CD4-positive, alpha-beta T cell treated with Interleukin-1 beta for 1 hour (primary cell): ENCODE measurements at places on chromosomes 4 and X.

- no peak for DNase-seq
Measured at GRCh38 chr4:3108211-3108610, 33.7 kb downstream of the HTT start.

- no peak for DNase-seq
Measured at GRCh38 chr4:139282721-139283075, 2.7 kb upstream of the MGARP start.

DNA sequence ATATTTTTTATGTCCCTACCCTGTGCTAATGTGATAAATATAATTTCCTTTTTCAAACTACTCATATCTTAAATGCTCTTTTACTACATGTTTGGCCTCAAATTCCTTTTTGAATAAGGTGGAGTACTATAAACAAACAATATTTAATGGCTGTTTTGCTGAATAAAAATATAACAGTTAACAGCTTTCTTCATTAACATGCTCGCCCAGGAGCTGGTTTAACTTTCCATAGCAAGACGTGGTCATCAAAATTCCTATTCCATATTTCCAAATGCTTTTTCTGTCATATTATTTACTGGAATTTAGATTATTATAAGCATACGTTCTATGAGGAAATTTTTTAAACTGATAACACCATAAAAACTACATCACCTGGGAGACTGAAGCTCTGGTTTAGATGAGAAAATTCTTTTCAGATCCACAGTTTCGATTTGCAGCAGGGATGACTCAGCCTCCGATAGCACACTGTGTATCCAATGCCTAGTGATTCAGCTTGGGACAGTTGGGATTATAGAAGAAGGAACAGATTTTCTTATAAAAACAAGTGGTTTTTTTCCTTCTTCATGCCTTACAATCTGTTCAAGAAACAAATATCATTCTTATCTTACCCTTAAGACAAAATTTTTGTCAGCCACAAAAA lies 129.1 kb downstream of the FBXO8 start:
- DNase-seq = no peak

DNA sequence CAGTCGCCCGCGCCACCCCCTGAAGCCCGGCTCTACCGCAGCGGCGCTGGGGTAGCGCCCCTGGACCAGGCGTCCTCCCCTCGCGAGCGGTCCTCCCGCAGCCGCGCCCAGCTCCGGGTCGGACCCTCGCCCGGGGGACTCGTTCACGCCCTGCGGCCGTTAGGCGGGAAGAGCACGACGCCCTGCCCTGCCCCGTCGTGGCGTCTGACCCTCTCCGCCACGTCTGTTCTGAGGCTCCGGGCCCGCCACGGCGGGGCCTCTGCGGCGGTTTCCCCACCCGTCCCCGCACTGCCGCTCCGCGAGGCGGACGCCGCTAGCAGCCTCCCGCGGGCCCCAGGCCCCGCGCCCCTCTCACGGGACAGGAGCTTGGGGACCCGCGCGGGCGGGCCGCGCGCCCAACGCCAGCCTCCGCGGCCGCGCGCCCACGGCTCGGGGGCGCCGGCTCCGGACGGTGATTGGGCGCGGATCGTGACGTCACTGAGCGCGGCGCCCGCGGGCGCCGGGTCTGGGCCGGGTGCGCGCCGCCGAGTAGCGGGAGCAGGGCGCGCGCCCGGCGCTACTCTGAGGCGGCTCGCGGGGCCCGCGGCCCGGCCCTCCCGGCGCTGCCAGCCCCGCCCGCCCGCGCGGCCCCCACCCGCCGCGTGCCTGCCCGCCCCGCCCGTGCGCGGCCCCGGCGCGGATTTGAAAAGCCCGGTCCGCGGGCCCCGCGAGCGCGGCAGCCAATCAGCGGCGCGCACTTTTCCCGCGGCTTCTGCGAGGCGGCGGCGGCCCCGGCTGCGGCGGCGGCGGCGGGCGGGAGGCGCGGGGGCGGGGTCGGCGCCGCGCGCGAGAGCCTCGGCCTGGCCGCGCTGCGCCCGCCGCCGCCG lies at the start of gene NSD2:
Gene NSD2 (plus strand): TSS at position 816 of the 866 bp plus-strand sequence. CDS start 29,262 bp downstream, outside the sequence.
- peak; percentile 93 for DNase-seq

GRCh38 chr4:96455045-96455720 lies 615.3 kb downstream of the PDHA2 start:
- DNase-seq = no peak

DNA sequence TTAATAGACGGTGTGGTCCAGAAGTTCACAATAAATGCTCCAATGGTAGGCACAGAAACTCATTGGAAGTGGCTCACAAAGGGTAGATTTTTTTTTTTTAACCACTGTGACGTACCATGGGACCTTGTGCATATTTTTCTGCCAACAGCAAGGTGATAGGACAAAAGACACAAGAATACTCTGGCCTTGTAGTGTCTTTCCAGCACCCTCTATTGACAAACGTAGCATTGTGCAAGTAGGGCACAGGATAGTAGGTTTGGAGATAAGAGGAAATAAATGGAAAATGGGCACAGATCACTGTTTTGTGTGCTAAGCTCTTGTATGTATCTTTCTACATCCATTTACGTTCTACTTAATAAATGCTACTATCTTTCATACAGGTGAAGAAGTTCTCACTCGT lies 2054.9 kb downstream of the PCDH7 start:
- DNase-seq = no peak
